Activated CD8-positive, alpha-beta T cell treated with anti-CD3 and anti-CD28 coated beads, Interleukin-2, amount 10 ng/mL, durations not matched to agents 7 days and 5 days (primary cell): ENCODE measurements at places on chromosomes 3 and 15. TPM values are rescaled to one million over a fixed set of nuclear protein-coding genes. Genes with fewer than 3 reads are reported as not detected.

The U2SURP gene
- 124 TPM for total RNA-seq

DNA sequence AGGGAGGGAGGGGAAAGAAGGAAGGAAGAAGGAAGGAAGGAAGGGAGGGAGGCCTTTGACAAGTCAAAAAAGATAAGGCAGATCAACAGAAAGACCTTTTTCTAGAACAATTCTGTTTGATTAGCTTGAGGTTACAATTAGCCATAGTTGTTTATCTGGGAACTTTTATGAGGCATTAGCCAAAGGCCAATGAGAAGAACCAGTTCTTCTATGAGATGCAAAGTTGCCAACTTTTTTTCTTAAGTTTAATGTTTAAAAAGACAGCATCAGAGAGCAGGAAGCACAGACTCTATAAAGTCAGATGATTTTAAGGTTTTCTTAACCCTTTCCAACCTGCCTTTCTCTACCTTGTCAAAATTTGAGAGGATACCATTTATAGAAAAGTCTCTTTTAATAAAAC is 301.3 kb upstream of the NR2F2 start:
- DNase-seq = no peak
- H3K36me3 ChIP-seq = no peaks in the 10 kb centered on the region
- no peak overlapping the region for H3K4me3 ChIP-seq
- no peaks in the 10 kb centered on the region for H3K4me1 ChIP-seq
- H3K27me3 ChIP-seq = peaks cover 16% of the 10 kb centered on the region
- H3K27ac ChIP-seq = no peak overlapping the region

DNA sequence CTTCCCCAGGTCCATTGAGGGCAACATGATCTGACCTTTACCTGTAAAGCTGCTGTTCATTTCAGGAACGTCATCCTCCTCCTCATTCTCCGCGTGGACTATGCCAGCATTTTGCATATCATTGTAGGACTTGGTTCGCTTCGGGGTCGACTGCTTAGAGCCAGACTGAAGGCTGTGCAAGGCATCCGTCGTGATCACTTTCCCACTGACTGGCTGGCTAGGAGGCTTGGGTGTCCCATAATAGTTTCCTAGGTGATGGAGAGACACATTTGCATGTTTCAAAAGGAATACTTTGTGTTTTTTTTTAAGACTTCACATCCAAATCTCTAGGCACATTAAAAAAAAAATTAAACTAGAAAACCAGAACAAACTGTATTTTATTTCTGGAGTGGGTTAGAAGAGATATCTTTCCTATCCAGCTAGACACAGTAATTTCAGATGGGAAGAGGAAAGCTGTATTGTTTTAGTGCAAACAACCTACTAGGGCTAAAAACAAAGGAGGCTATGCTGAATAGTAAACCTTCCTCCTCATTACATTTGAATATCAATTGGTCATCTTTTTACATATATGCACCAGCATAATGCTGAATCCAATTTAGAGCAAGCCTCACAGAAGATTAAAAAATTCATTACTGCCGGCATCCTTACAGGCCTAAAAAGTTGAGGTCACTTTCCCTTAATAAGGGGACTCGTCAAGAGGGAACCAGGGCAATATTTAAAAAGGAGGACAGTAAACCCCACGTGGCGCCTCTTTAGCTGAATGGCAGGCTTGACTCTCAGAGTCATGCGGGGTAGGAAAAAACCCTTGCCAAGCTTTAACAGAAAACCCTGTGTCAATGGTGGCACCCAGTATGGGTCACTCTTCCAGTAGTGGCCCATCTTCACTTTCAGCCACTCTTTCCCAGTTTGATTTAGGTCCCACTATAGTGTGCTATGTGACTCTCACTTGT is 559.9 kb downstream of the MAGI1 start:
- H3K36me3 ChIP-seq = no peaks in the 10 kb centered on the region
- H3K27me3 ChIP-seq = no peaks in the 10 kb centered on the region
- no peak overlapping the region for H3K27ac ChIP-seq

GRCh38 chr15:57358571-57358970 is 17.7 kb upstream of the CGNL1 start:
- H3K4me3 ChIP-seq = no peak overlapping the region
- no peak overlapping the region for H3K27ac ChIP-seq

- DNase-seq = peak; percentile 42
- no peak overlapping the region for H3K4me3 ChIP-seq
- H3K27ac ChIP-seq = no peak overlapping the region
- peaks cover 15% of the 10 kb centered on the region for H3K27me3 ChIP-seq
These were observed 158.3 kb downstream of the SV2B start for GRCh38 chr15:91258415-91258759.

GRCh38 chr3:67614195-67614594 is 40.2 kb downstream of the SUCLG2 start:
- H3K36me3 ChIP-seq = peaks cover 79% of the 10 kb centered on the region
- H3K27ac ChIP-seq = no peak overlapping the region
- no peaks in the 10 kb centered on the region for H3K27me3 ChIP-seq
- peaks cover 11% of the 10 kb centered on the region for H3K4me1 ChIP-seq
- no peak for DNase-seq

The HAUS2 gene
- total RNA-seq = 42.2 TPM

The GOLGA8O gene
- total RNA-seq = 20.0 TPM

- H3K36me3 ChIP-seq = no peaks in the 10 kb centered on the region
- DNase-seq = no peak
- no peak overlapping the region for H3K4me3 ChIP-seq
- no peaks in the 10 kb centered on the region for H3K4me1 ChIP-seq
These were observed 5.6 kb upstream of the NCEH1 start for GRCh38 chr3:172716476-172716875.

The XCR1 gene
- total RNA-seq = not detected

GRCh38 chr3:6551165-6551564 is 309.8 kb upstream of the GRM7 start:
- no peak overlapping the region for H3K27ac ChIP-seq
- no peaks in the 10 kb centered on the region for H3K27me3 ChIP-seq
- H3K4me1 ChIP-seq = no peaks in the 10 kb centered on the region

The ZPLD1 gene
- not detected for total RNA-seq

DNA sequence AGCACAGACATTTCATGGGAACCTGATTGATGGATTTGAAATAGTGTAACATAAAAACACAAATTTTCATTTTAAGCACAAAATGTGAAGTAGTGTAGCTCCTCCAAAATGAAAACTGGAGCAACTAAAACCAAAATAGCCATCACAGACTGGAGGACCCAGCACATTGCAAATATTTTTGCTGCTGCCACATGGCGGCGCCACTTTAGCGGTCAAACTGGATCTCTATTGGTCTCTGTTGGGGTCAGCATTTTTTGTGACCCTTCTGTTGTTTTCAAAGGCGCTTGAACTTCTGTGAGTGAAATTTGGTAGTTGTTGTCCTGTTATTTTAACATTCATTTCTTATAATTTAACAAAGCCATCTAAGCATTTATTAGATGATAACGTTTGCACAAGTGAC is 259.9 kb downstream of the IL20RB start:
- no peak overlapping the region for H3K27ac ChIP-seq
- H3K4me1 ChIP-seq = no peaks in the 10 kb centered on the region
- H3K4me3 ChIP-seq = no peak overlapping the region
- no peak for DNase-seq
- H3K27me3 ChIP-seq = no peaks in the 10 kb centered on the region
- no peaks in the 10 kb centered on the region for H3K36me3 ChIP-seq

The ZNF860 gene
- not detected for total RNA-seq

DNA sequence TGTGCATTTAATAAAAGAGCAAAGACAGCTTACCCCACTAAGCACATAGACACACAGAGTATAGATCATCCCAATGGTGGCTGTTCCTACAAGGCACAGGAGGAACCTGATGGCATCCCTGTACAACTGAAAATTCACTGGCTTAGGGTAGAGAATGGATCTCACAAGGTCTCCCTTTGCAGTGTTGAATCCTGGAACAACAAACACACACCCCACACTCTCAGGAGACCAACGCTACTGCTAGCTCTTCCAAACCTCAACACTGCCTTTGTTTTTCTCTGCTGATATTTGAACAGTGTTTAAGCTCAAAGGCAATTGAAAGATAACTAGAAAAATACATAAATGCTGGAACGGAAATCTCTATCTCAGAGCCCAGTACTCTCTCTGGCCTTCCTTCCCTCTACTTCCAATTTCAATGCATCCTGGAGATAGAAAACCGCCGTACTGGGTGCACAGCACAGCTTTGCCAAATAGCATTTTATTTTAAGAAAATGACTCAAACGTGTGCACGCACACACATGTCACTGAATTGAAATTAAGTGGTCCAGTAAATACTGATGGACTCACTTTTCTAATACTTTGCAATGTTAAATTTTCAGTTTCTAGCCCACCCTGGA is 87.5 kb upstream of the ATP13A5 start:
- no peak overlapping the region for H3K27ac ChIP-seq
- DNase-seq = no peak
- H3K4me1 ChIP-seq = no peaks in the 10 kb centered on the region
- no peak overlapping the region for H3K4me3 ChIP-seq
- no peaks in the 10 kb centered on the region for H3K27me3 ChIP-seq
- no peaks in the 10 kb centered on the region for H3K36me3 ChIP-seq

The OIP5 gene
- 22.8 TPM for total RNA-seq

DNA sequence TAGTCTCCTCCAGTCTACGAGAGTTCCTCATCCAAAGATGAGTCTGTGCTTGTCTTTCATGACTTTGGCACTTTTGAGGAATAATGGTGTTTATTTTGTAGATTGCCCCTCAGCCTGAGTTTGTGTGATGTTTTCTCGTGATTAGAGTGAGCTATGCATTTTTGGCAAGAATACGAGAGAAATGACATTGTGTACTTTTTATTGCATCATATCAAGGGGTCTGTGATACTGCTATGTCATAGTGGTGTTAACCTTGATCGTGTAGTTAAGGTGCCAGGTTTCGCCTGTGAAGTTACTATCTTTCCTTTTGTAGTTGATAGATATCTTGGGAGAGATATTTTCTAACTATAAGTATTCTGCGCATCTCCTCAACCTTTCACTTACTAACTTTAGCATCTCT is 18.9 kb downstream of the RSRC1 start:
- no peak overlapping the region for H3K4me3 ChIP-seq
- no peaks in the 10 kb centered on the region for H3K27me3 ChIP-seq
- no peak overlapping the region for H3K27ac ChIP-seq
- peaks cover 71% of the 10 kb centered on the region for H3K36me3 ChIP-seq
- H3K4me1 ChIP-seq = peaks cover 10% of the 10 kb centered on the region

The HOMER2 gene
- total RNA-seq = 12.8 TPM

DNA sequence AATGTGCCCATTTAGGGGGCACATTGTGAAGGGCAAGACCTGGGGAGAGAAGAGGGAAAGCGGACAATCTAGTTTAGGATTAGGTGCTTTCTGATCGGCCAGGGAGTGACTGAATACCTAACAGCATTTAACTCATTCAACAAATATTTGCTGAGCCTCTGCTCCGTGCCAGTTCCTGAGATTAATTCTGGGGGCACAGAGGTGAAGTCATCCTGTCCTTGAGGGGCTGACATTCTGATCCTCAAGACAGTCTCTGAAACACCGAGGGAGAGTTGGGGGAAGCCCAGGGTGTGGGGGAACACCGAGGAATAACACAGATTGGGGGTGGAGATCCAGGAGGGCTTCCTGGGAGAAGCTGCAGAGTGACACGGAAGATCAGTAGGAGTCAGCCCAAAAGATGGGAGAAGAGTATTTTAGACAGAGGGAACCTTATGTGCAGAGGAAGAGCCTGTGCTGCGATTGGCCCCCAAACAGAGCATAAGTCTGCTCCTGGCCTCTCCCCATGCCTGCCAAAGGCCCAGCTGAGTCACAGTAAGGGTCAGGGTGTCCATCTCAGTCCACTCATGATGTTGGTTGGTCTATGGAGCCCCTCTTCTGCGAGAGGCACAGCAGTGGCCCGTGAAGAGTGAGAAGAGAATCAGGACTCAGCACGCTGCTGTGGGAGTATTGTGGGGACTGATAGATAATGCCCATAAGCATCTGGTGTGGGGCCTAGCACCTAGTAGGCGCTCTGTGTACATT is 60.2 kb downstream of the AMOTL2 start:
- no peak overlapping the region for H3K27ac ChIP-seq
- peaks cover 47% of the 10 kb centered on the region for H3K27me3 ChIP-seq
- no peak overlapping the region for H3K4me3 ChIP-seq
- no peaks in the 10 kb centered on the region for H3K36me3 ChIP-seq
- no peaks in the 10 kb centered on the region for H3K4me1 ChIP-seq
